ENCODE measurements at places on chromosomes 1 and 21. TPM values are rescaled to one million over a fixed set of nuclear protein-coding genes. Genes with fewer than 3 reads are reported as not detected.

- peaks cover 6% of the 10 kb centered on the region for H3K4me1 ChIP-seq
- H3K36me3 ChIP-seq = no peaks in the 10 kb centered on the region
- no peak overlapping the region for H3K4me3 ChIP-seq
- DNase-seq = no peak
- H3K27me3 ChIP-seq = peaks cover 20% of the 10 kb centered on the region
Measured at GRCh38 chr1:201686714-201687455, 142.1 kb upstream of the IPO9 start.

DNA sequence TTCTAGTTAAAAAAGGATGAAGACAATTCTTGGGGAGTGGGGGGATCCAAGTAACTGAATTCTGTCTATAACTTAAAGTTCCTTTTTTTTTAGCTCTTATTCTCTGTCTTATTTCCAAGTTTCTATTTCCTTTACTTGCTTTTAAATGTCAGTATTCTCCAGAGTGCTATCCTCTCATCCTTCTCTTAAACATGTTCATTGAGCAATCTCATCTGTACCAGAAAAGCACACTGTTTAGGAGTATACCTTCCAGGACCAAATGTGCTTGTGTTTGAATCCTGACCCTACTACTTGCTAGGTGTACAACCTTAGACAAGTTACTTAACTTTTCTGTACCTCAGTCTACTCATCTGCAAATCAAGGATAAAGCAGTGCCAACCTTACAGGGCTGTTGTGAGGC is 50.1 kb downstream of the AKT3 start:
- peaks cover 9% of the 10 kb centered on the region for H3K36me3 ChIP-seq
- no peaks in the 10 kb centered on the region for H3K27me3 ChIP-seq
- no peak for DNase-seq
- no peak overlapping the region for H3K4me3 ChIP-seq
- peak overlapping the region; percentile 64 for H3K27ac ChIP-seq
- H3K4me1 ChIP-seq = peaks cover 31% of the 10 kb centered on the region

DNA sequence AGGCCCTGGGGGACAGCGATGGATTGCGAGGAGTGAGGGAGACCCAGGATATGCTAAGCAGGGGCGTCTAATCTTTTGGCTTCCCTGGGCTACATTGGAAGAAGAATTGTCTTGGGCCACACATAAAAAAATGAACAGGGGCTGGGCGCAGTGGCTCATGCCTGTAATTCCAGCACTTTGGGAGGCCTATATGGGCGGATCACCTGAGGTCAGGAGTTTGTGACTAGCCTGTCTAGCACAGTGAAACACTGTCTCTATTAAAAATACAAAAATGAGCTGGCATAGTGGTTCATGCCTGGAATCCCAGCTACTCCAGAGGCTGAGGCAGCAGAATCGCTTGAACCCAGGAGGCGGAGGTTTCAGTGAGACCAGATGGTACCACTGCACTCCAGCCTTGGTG is 10.8 kb upstream of the PRAMEF12 start:
- peaks cover 5% of the 10 kb centered on the region for H3K36me3 ChIP-seq
- H3K4me1 ChIP-seq = no peaks in the 10 kb centered on the region
- no peak overlapping the region for H3K27ac ChIP-seq
- H3K27me3 ChIP-seq = peaks cover 65% of the 10 kb centered on the region
- no peak for DNase-seq

DNA sequence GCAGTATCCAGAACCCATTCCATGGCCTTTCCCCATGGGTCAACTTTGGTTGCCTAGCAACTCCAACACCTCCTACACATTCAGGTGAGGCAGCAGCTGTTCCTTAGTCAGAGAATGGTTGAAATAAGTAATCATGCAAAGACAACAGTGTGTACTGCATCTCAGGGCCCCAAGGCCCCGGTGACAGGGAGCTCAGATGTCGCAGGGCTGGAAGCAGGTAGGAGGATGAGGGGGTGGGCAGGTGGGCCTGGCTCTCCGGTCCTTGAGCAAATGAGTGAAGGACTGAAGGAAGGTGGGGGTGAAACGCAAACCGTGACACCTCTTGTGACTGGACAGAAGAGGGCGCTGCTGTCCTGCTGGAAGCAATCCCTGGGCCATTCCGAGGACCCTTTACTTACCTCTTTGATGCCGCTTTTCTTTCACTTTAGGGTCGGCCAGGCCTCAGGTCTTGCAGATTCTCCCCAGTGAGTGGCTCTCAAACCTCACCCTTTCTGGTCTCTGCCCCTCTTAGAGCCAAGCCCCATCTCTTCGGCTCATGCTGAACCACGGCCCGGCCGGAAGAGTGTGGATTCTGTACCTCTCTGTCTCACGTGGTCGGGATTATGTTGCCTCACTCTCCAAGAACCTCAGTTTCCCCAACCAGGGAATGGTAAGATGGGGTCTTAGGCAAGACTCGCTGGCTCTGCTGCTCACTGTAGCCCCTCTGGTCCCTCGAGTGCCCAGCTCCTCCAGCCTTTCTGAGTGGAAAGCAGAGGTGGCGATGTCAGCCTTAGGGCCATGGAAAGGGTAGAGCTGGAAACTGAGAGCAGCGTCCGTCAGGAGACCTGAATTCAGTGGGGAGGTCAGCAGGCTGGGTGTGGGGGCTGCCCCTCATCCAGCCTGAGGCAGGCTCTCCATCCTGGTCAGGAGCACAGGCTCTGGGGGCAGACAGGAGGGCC is 5.6 kb upstream of the KCNA10 start:
- H3K4me3 ChIP-seq = no peak overlapping the region
- no peaks in the 10 kb centered on the region for H3K36me3 ChIP-seq
- peak; percentile 34 for DNase-seq
- peaks cover 4% of the 10 kb centered on the region for H3K4me1 ChIP-seq

DNA sequence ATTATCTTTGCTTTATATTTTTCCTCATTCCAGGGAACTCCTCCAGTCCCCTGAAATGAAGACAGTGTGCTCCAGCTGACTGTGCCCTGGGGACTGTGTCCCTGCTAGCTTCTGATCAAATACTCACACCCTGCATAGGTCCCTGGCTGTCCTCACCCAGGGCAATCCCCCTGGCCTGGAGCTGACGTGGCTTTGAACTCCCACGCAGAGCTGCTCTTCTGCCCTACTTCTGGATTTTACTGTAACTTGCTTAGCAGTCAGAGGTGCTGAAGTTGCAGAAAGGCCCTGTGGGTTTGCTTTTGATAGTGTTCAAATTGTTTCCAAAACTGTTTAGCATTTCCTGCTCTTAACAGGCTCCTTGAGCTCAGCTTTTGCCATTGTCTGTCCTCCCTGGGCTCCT is 186.5 kb downstream of the FASLG start:
- peak overlapping the region; percentile 97 for H3K27ac ChIP-seq
- H3K27me3 ChIP-seq = no peaks in the 10 kb centered on the region
- peak; percentile 18 for DNase-seq
- peak overlapping the region; percentile 87 for H3K4me3 ChIP-seq

DNA sequence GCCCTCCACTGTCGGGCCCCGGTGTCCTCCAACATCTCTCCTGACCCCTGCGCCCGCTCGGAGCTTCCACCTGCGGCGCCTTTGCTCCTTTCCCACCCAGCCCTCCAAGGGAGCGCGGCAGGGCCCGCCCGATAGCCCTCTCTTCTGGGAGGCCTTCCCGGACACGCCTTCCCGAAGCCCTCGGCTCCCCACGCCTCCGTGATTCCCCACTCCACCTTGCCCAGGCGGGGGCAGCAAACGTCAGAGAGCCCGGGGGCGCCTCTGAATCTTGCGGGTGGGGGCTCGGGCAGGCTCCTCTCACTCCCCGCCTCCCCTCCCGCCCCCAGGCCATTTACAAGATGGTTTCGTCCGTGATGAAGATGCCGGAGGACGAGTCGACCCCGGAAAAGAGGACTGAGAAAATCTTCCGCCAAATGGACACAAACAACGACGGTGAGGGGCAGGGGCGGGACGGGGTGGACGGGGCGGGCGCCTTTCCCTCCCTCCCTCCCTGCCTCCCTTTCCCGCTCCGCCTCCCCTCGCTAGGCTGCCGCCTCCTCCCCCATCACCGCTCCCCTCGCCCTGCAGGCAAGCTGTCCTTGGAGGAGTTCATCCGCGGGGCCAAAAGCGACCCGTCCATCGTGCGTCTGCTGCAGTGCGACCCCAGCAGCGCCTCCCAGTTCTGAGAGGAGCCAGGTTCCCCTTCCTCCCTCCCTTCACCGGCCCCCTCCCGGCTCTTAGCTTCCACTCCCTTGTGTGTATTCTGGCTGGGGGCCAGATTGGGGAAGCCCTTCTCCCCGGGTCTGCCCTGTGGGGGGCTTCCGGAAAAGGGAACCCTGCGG is 7.1 kb downstream of the HPCA start:
- H3K4me3 ChIP-seq = peak overlapping the region; percentile 80
- H3K27me3 ChIP-seq = peaks cover 72% of the 10 kb centered on the region
- H3K27ac ChIP-seq = no peak overlapping the region
- DNase-seq = no peak
- peaks cover 2% of the 10 kb centered on the region for H3K36me3 ChIP-seq

DNA sequence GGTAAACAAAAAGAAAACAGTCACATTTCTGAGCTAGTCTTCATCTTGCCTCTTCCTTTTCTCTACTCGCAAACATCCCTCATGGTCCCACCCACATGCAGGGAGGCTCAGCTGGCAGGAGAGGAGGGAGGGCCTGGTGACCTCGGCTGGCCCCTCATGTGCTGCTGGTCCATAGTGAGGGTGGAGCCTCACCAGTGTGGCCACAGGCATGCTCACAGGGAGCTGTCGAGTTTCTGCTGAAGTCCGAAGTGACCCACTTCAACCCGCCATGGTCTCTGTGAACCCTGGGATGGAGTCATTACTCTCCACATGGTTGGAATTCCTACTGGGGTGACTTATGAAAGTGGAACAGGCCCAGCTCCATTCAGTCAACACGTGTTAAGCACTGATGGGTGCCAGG is 253.4 kb downstream of the RHOU start:
- H3K4me3 ChIP-seq = no peak overlapping the region
- H3K36me3 ChIP-seq = no peaks in the 10 kb centered on the region
- no peak overlapping the region for H3K27ac ChIP-seq
- no peak for DNase-seq
- peaks cover 6% of the 10 kb centered on the region for H3K27me3 ChIP-seq

DNA sequence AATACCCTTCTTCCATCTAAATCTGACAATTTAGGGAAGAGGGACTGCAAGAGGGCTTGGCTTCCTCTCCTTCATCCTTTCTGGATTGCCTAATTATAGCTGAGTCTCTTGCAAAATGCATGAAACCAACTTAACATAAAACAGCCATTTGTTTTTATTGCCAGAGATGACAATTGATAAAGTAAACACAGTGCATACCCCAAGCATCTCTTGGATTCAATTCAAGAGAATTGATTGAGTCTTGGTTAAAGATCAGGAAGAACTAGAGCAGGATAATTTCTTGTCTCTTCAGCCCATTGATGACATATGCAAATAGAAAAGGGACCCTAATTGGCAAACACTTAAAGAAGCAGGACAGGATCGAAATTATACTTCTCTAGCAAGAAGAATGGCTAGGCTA is 617.1 kb upstream of the PTBP2 start:
- H3K27me3 ChIP-seq = no peaks in the 10 kb centered on the region
- no peak overlapping the region for H3K27ac ChIP-seq
- H3K36me3 ChIP-seq = no peaks in the 10 kb centered on the region
- no peak overlapping the region for H3K4me3 ChIP-seq
- no peaks in the 10 kb centered on the region for H3K4me1 ChIP-seq

DNA sequence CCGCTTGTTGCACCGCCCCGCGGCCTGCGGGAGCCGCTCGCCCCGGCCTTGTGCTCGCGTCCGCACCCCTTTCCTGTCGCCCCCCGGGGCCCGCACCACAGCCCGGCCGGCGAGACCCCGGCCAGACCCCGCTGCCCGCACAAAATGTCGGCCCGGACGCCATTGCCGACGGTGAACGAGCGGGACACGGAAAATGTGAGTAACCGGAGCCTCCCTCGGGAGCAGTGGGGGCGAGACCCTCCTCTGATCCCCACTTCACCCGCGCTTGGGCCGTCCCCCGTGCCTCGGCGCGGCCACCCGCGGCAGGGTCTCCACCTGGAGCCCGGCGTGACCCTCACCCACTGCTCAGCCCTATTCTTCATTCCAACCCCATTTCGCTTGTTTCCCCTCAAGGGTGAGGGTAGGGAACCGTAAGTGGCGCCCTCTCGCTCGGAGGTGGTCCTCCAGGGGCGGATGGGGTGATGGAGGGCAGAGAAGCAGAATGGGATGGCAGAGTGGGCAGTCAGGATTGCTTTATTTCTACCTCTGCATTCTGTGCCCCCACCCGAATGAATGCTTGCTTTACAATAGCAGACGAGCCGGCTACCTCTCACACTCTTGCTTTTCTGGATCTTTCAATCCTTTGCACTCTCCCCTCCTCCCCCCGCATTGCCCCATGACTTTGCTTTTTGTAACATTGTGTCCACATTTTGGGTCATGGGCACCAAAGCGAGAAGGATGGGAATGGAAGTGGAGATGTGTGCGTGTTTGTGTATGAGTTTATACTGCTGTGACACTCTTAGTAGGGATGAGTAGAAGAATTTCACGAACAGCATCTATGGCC is 954 bp downstream of the MARK1 start:
- peaks cover 10% of the 10 kb centered on the region for H3K4me1 ChIP-seq
- H3K27ac ChIP-seq = no peak overlapping the region
- H3K4me3 ChIP-seq = peak overlapping the region; percentile 82
- H3K36me3 ChIP-seq = peaks cover 5% of the 10 kb centered on the region

DNA sequence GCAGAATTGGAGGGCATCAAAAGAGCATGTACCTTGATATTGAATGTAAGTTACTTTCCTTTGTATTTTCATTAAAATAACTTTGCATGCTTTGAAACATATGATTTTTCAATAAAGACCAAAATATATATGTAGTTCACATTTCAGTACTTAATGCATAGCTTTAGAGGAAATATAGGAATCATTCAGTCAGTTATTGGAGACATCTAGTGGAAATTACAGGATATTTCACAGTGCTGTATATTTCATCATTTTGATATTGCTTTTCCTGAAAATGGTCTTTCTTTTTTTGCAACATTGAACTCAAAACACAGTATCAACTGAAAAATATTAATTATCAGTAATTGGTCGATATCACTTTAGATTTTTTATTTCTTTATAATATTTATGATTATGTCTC is 375.8 kb downstream of the NCAM2 start:
- H3K4me3 ChIP-seq = no peak overlapping the region
- no peaks in the 10 kb centered on the region for H3K27me3 ChIP-seq
- H3K27ac ChIP-seq = no peak overlapping the region
- no peaks in the 10 kb centered on the region for H3K36me3 ChIP-seq
- no peak for DNase-seq
- H3K4me1 ChIP-seq = no peaks in the 10 kb centered on the region

XCL1 gene
- total RNA-seq = not detected

CPT2 gene
- 9.2 TPM for total RNA-seq

IL22RA1 gene
- total RNA-seq = not detected

PYHIN1 gene
- total RNA-seq = 48.1 TPM

VPS45 gene
- 18.4 TPM for total RNA-seq

GNAT2 gene
- not detected for total RNA-seq

S100A7 gene
- not detected for total RNA-seq

ARTN gene
- 0.65 TPM for total RNA-seq
